Heart right ventricle (tissue), 16 donors: ENCODE measurements at places on chromosomes 16 and 17. TPM values are rescaled to one million over a fixed set of nuclear protein-coding genes. Genes with fewer than 3 reads are reported as not detected.

GRCh38 chr17:79955691-79956440 lies 79.8 kb downstream of the TBC1D16 start:
- no peak overlapping the region for H3K4me3 ChIP-seq
- no peak for DNase-seq
- no peak overlapping the region for H3K27ac ChIP-seq

GRCh38 chr17:7715936-7716886 lies 1.3 kb upstream of the DNAH2 start:
- DNase-seq = no peak
- no peak overlapping the region for H3K27ac ChIP-seq
- no peaks in the 10 kb centered on the region for H3K36me3 ChIP-seq
- peaks cover 4% of the 10 kb centered on the region for H3K27me3 ChIP-seq
- peaks cover 8% of the 10 kb centered on the region for H3K4me1 ChIP-seq

DNA sequence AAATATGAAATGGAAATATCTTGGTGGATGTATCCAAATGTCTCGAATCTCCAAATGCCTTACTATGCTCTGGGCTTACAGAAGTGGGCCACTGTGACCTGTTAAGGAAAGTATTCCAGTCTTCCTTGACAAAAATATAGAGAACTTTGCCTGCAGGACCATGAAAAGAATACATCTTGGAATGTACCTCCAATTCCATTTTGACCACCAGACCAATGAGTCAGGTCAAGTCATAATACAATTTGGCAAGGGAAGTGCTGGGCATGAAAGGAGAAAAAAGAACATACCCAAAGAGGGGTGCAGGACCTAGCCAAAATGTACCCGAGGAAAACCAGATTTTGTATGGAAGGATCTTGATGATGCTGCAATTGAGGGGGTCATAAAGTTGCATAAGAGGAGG lies 1153.7 kb upstream of the GOT2 start:
- no peaks in the 10 kb centered on the region for H3K36me3 ChIP-seq
- no peak overlapping the region for H3K27ac ChIP-seq
- no peak overlapping the region for H3K4me3 ChIP-seq
- no peaks in the 10 kb centered on the region for H3K27me3 ChIP-seq
- H3K4me1 ChIP-seq = no peaks in the 10 kb centered on the region
- no peak for DNase-seq

- no peak overlapping the region for H3K4me3 ChIP-seq
- DNase-seq = no peak
- H3K36me3 ChIP-seq = peaks cover 5% of the 10 kb centered on the region
- H3K4me1 ChIP-seq = peaks cover 30% of the 10 kb centered on the region
Observed at GRCh38 chr17:49574323-49574781, 1.3 kb upstream of the NXPH3 start.

GRCh38 chr16:1199347-1200013 lies 25.6 kb downstream of the TPSG1 start:
- H3K4me3 ChIP-seq = no peak overlapping the region
- H3K27ac ChIP-seq = no peak overlapping the region
- peaks cover 1% of the 10 kb centered on the region for H3K27me3 ChIP-seq
- DNase-seq = no peak
- H3K4me1 ChIP-seq = no peaks in the 10 kb centered on the region
- no peaks in the 10 kb centered on the region for H3K36me3 ChIP-seq

DNA sequence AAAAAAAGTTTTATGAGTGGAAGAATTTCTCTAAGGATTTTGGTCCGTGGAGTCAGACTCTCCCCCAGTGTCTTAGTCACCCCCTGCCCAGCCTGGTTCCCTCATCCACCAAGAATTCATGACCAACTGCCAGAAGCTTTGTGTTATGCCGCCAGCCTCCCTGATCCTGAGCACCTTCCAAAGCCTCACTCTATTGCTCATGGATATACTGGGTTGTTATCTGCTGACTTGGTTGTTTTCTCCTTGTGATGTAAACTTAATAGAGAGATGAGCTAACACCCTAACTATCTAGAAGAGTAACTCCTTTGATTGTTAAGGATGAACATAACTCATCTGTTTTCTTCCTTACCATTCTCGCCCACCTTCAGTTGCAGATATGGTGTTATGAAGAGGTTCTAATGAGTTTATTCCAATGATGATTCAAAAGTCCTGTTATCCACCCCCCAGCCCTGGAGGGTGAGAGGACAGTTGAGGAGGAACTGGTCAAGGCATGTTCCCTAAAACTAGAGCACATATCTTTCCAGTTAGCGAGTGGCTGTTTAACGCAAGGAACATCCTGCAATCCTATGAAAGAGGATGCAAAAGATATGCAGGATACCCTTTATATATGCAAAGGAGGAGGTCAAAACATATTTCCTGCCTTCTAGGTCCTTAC lies 1.5 kb upstream of the PSMD3 start:
- H3K4me1 ChIP-seq = peaks cover 31% of the 10 kb centered on the region
- H3K27ac ChIP-seq = no peak overlapping the region
- H3K4me3 ChIP-seq = peak overlapping the region; percentile 96
- peaks cover under 1% of the 10 kb centered on the region for H3K36me3 ChIP-seq

DNA sequence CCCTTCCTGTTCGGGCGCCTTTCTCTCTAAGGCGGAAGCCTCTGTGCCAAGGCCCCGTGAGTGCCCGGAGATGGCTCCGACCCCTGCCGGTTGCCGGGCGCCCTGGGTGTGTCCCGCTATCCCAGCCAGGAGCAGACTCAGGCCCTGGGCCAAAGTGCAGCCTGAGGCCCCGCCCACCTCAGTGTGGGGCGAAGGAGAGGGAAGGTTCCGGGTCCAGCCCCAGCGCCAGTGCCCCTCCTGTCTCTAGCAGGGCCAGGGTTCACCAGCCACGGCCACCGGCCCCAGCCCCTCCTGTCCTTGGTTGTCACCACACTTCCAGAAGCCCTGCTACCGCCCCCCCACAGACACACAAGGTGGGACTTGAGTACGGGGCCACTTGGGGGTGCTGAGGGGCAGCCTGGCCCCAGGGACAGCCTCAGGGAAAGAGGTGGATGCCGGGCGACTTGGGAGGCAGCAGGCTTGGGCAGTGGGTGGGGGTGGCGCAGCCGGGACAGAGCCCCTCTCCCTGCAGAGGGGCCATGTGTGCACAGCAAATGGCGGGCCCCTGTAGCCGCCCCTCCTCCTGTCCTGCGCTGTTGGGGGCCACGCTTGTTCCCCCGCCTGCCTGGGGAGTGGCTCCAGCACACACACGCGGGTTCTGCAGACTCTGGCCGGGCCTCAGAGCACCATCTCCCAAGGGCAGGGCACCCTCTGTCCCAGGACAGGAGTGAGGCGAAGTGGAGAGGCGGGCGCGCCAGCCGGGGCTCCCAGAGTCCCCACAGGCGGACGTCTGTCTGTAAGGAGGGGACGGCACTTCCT lies 6.0 kb downstream of the C1QTNF8 start:
- H3K27me3 ChIP-seq = peaks cover 47% of the 10 kb centered on the region
- DNase-seq = peak; percentile 81
- H3K27ac ChIP-seq = peak overlapping the region; percentile 92
- peak overlapping the region; percentile 34 for H3K4me3 ChIP-seq
- peaks cover 32% of the 10 kb centered on the region for H3K4me1 ChIP-seq

- no peak for DNase-seq
- no peak overlapping the region for H3K27ac ChIP-seq
- no peaks in the 10 kb centered on the region for H3K27me3 ChIP-seq
Observed at GRCh38 chr17:17088541-17089525, 46.6 kb downstream of the MPRIP start.

GRCh38 chr17:4476511-4477070 lies 22.1 kb upstream of the SPNS2 start:
- DNase-seq = no peak
- no peaks in the 10 kb centered on the region for H3K36me3 ChIP-seq
- peaks cover 26% of the 10 kb centered on the region for H3K4me1 ChIP-seq
- H3K27ac ChIP-seq = peak overlapping the region; percentile 19
- no peaks in the 10 kb centered on the region for H3K27me3 ChIP-seq
- H3K4me3 ChIP-seq = no peak overlapping the region

DNA sequence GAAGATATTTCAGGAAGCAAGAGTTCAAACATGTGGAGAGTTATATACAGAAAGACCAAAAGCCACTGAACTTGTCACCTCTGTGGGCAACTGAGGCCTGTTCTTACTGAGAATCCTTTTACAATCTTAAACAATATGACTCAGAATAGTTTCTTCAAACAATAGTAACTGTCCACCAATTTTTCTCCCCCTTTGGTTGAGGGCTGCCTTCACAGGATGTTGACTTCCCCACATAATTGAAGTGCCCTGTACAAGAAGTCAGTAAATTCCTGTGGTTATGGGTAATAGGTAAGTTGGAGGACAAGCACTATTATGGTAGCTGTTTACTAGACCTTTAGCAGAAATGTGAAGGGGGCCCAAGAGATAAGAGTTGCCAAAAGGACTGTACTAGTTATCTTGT lies 215.8 kb downstream of the CDH8 start:
- H3K27ac ChIP-seq = no peak overlapping the region
- no peaks in the 10 kb centered on the region for H3K36me3 ChIP-seq
- DNase-seq = no peak
- no peaks in the 10 kb centered on the region for H3K4me1 ChIP-seq
- no peaks in the 10 kb centered on the region for H3K27me3 ChIP-seq

DNA sequence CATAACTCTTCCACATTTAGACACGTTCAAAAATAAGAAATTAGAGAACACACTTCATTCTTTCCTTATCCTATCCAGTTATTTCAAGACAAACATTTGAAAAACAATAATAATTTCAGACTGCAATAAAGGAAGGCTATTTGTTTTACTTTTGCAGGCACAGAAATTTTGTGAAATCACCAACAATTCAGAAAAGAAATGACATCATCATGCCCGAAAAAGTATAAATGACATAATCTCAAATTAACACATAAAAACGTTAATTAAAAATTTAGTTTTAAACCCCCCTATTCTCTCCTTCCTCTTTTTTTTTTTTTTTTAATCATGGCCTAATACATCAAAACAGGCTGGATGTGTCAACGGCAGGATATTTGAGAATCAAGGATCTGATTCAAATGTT lies 468.4 kb upstream of the RBFOX1 start:
- H3K4me3 ChIP-seq = no peak overlapping the region
- H3K27ac ChIP-seq = no peak overlapping the region
- H3K36me3 ChIP-seq = no peaks in the 10 kb centered on the region
- no peaks in the 10 kb centered on the region for H3K4me1 ChIP-seq

GRCh38 chr17:10614536-10615155 lies 42.5 kb downstream of the MYH3 start:
- no peaks in the 10 kb centered on the region for H3K27me3 ChIP-seq
- H3K36me3 ChIP-seq = no peaks in the 10 kb centered on the region
- peak; percentile 29 for DNase-seq
- H3K4me1 ChIP-seq = peaks cover 3% of the 10 kb centered on the region

DNA sequence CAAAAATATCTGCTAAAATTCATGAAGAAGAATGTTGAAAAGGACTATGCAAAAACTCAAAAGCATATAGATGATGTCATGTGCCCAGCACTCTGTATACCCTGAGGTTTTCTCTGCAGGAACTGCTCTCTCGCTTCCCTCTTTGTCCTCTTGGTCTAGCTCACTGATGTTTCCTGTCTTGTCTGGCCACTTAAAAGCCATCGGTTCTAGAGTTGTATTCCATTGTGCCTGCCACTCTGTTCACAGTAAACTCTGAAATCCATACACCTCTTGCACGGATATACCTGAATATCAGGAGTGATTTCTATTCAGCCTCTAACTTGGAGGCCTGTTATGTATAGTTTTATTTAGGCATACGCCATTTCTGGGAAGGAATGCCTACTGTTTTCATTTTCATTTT lies 101.0 kb upstream of the CNTNAP4 start:
- no peaks in the 10 kb centered on the region for H3K4me1 ChIP-seq
- H3K4me3 ChIP-seq = no peak overlapping the region
- H3K27ac ChIP-seq = no peak overlapping the region
- H3K27me3 ChIP-seq = no peaks in the 10 kb centered on the region
- H3K36me3 ChIP-seq = no peaks in the 10 kb centered on the region
- no peak for DNase-seq

- H3K27ac ChIP-seq = no peak overlapping the region
- no peaks in the 10 kb centered on the region for H3K36me3 ChIP-seq
Observed at GRCh38 chr16:76970087-76970744, 220.8 kb upstream of the MON1B start.

GRCh38 chr17:65698381-65699061 lies 137.1 kb upstream of the AXIN2 start:
- no peaks in the 10 kb centered on the region for H3K4me1 ChIP-seq
- no peak overlapping the region for H3K4me3 ChIP-seq
- no peak overlapping the region for H3K27ac ChIP-seq
- H3K36me3 ChIP-seq = no peaks in the 10 kb centered on the region
- DNase-seq = no peak

DNA sequence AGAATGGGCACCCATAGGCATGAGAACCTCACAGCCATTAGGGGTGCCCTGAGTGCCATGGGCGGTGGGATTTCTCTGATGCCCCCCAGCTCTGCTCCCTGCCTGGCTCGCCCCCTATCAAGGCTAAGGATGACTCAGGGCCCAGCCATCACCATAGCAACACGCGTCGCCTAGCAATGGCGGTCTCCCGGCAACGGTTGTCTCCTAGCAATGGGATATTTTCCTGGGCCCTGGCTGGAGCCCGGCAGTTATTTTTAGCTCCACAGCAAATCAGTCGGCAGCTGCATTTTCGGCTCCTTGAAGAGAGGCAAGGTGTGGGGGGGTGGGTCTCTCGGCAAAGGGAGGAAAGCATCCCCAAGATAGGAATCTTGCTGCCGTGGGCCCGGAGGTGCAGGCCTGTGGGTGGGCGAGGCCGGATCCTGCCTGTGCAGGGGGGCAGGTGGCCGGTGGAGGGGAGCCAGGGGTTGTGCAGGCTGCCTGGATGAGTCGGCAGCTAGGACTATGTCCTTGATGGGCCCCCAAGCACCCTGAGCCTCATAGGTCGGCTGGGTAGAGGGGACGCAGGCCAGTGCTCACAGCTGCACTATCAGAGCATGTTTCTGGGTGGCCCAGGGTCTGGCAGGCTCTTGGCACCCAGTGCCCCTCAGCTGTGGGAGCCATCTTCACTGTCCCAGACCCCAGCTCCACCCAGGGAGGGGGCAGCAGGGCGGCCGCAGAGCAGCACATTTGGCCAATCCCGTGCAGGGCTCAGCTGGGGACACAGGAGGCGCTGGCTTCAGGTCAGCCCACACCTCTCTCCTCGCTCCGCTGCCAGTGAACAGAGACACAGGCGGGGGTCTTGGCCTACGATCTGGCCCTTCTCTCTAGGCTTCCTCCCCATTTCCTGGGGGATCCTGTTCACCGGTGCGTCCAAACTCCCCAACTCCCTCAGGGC lies 4.2 kb upstream of the FBXL16 start:
- H3K27ac ChIP-seq = no peak overlapping the region
- no peaks in the 10 kb centered on the region for H3K36me3 ChIP-seq
- DNase-seq = peak; percentile 65
- H3K4me3 ChIP-seq = no peak overlapping the region
- peaks cover 74% of the 10 kb centered on the region for H3K27me3 ChIP-seq

DNA sequence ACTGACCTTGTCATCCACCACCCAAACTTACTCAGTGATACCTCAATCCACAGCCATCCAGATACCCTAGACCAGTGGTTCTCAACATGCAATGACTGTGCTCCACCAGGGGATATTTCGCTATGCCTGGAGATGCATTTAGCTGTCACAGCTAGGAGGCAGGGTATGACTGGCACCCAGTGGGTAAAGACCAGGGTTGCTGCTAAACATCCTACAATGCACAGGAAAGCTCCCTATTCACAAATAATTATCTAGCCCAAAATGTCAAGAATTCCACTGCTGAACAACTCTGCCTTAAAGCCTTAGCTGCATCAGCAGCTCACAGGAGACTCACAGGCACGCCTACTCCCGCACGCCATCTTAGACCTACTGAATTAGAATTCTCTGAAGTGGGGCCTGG lies 212.6 kb downstream of the GRIN2A start:
- H3K4me1 ChIP-seq = no peaks in the 10 kb centered on the region
- no peak overlapping the region for H3K4me3 ChIP-seq
- no peak for DNase-seq
- no peaks in the 10 kb centered on the region for H3K36me3 ChIP-seq

The ABCA6 gene
- total RNA-seq = 9.7 TPM

The SHISA9 gene
- 0.24 TPM for total RNA-seq

The KRTAP4-3 gene
- total RNA-seq = not detected

The FSCN2 gene
- total RNA-seq = 0.72 TPM

The CA4 gene
- total RNA-seq = 15.4 TPM

The ZNF785 gene
- 5.6 TPM for total RNA-seq

The SLC16A13 gene
- 1.4 TPM for total RNA-seq

The INCA1 gene
- 1.8 TPM for total RNA-seq
